Camera-type eye (tissue), 1 donor: ENCODE measurements at places on chromosomes 1 and 21. TPM values are rescaled to one million over a fixed set of nuclear protein-coding genes. Genes with fewer than 3 reads are reported as not detected.

Gene ZNF695
- 3.1 TPM for total RNA-seq

Gene THEMIS2
- total RNA-seq: 8.9 TPM

Gene DRAXIN
- total RNA-seq: 4.7 TPM

Gene TRIM46
- total RNA-seq: 5.7 TPM
